ENCODE measurements at places on chromosomes 1 and 21.

GRCh38 chr1:188249811-188250210 is 1421.1 kb downstream of the PLA2G4A start:
- DNase-seq, result no peak

DNA sequence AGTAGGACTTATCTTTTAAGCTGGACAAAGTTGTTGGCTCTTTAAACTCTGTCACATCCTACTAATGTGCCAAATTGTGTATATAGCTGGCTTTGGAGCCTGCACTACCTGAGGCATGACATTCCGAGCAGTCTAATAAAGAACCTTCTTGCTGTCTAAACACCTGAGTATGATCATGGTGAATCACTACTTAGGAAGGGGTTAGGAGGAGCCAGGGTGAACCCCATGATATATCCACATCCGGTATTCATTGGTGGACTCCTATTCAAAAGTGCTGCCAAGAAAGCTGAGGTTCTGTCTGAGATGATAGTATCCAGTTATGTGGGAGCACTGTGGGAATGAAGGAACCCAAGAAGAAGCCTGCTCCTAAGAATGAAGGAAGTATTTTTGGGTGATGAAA is 27.1 kb downstream of the CRNN start:
- DNase-seq, result no peak

- DNase-seq, result no peak
Measured at GRCh38 chr1:168665975-168666374, 63.0 kb downstream of the DPT start.

GRCh38 chr1:222064388-222065211 is 322.7 kb upstream of the DUSP10 start:
- DNase-seq, result no peak

GRCh38 chr21:38297871-38298270 is 41.1 kb downstream of the KCNJ15 start:
- DNase-seq, result no peak

GRCh38 chr1:11685210-11685752 is 4.3 kb upstream of the MAD2L2 start:
- no peak for DNase-seq

DNA sequence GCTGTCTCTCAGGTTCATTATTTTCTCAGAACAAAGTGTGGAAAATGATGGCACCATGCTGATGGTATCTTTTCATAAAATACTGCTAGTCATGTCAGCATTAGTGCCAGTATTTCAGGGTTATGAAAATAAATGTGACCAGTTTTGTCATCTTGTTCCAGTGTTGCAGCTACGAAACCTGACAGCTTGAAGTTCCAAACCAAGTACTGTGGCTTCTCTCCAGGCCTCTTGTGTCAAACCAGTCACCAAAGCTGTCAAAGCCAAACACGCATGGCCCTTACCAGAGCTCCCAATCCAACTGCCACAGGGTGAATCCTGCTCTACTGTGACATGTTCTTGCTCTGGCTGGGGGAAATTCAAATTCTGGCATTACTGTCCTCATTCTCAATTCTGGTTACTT is 20.7 kb upstream of the EXO1 start:
- no peak for DNase-seq

DNA sequence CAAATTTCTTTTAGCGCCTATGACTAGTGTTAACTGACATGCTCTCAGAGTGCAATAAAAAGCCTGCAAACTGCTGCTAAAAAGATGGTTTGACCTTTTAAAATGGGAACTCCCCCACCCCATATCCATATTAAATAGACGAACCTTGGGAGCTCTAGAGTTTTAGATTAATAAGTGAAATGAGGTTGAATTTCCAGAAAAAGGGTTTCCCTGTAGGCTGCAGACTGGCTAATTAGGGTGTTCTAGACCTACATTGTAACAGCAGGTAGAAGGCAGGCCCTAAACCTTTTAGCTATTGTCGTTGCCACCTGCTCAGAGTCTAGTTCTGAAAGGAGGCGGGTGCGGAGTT is 2.2 kb downstream of the FAM78B start:
- no peak for DNase-seq

GRCh38 chr1:111541721-111542120 is 38.3 kb upstream of the ADORA3 start:
- no peak for DNase-seq

GRCh38 chr1:54001591-54001990 is 16.4 kb downstream of the LDLRAD1 start:
- DNase-seq, result no peak

- no peak for DNase-seq
Measured at GRCh38 chr1:227429447-227430359, 111.4 kb upstream of the CDC42BPA start.

DNA sequence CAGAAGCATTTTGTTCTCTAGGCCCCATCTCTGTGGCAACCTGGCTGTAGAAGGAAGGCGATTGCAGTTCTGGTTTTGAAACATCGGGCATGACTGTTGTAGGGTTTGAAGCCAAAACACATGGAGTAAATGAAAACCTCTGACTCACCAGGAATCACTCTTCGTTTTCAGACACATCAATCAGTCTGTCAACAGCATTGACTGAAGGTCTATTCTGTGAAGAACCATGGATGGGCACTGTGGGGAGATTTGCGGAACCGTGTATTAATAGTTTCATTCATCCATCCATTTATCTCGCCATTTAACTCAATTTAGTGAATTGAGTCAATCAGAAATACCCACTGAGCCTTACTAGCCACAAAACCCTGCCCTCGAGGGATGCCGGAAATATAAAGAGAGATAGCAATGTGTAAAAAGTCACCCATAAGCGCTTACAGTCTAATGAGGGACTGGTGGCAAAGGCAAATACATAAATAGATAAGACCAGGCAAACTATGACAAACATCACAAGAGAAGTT is 364.6 kb upstream of the PROX1 start:
- DNase-seq, result no peak

- no peak for DNase-seq
Measured at GRCh38 chr1:67368046-67368514, 60.4 kb downstream of the IL12RB2 start.

DNA sequence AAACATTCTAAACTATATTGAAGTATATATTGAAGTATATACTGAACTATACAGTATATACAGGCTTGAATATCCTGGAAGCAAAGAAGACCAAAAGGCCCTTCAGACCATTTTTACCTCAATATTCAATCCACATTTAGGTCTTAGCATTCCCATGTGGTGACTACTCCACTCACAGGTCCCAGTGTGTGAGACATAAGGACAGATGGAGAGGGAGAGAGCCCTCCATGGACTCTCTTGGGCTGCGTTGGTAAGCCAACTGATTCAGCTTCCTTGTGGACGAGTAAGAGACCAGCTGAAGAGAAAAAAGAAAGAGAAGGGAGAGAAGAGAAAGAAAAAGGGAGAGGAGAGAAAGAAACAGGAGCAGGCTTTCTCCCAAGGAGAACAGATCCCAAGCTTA is 37.3 kb upstream of the ZRANB2 start:
- DNase-seq, result no peak

DNA sequence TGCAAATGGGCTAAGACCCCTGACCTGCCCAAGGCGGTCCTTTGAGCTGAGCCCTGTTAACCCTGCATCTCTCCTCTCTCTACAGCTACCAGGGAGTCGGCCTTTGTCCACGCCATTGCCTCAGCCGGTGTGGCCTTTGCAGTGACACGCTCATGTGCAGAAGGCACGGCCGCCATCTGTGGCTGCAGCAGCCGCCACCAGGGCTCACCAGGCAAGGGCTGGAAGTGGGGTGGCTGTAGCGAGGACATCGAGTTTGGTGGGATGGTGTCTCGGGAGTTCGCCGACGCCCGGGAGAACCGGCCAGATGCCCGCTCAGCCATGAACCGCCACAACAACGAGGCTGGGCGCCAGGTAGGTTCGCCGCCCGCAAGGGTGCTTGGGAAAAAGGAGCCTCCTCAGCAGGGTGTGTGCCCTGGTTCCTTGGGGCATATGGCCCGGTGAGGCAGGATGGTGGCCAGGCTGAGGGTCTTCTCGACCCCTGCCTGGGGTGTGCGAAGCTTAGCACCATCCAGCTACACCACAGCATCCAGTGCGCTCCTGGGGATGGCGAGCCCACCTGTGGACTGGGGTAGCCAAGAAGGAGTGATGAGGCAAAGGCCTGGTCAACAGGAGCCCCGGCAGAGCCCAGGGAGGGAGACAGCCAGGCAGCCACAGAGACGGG is 31.8 kb upstream of the ARF1 start:
- DNase-seq, result no peak

DNA sequence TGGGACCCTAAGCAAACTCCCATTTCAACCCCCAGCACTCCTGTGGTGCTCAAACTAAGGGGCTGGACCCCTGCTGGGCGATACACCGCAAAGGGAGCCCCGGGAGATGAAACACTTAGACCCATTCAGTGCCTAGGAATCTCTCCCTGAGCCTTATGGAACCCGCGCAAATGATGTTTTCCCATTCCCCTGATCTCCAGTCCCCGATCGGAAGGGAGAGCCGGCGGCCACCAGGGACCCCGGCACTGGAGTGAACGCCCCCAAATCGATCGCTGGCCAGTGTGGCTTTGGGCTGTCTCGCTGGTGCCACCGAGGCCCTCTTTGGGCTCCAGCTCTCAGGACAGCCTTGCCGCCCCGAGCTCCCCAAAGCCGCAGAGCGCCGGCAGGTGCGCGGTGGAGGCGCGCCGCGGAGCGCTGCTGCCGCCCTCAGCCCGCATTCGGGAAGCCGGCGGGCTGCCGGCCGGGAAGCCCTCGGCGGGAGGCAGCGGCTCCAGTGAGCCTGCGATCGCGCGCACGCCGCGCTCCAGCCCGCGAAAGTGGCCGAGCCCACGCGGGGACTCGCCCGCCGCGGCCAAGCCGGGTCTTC is 1.1 kb downstream of the PLXNA2 start:
- no peak for DNase-seq

GRCh38 chr1:15272009-15272781 is 25.2 kb downstream of the FHAD1 start:
- DNase-seq, result no peak

GRCh38 chr1:149917571-149918144 is at the start of gene SV2A:
SV2A (minus strand) TSS chr1:149917844; CDS start chr1:149913840, 4,004 bp downstream.
- no peak for DNase-seq

- DNase-seq, result no peak
Measured at GRCh38 chr1:16903458-16903796, 7.6 kb downstream of the RNU1-2 start.

GRCh38 chr1:222948079-222948478 is 133.2 kb downstream of the DISP1 start:
- no peak for DNase-seq

DNA sequence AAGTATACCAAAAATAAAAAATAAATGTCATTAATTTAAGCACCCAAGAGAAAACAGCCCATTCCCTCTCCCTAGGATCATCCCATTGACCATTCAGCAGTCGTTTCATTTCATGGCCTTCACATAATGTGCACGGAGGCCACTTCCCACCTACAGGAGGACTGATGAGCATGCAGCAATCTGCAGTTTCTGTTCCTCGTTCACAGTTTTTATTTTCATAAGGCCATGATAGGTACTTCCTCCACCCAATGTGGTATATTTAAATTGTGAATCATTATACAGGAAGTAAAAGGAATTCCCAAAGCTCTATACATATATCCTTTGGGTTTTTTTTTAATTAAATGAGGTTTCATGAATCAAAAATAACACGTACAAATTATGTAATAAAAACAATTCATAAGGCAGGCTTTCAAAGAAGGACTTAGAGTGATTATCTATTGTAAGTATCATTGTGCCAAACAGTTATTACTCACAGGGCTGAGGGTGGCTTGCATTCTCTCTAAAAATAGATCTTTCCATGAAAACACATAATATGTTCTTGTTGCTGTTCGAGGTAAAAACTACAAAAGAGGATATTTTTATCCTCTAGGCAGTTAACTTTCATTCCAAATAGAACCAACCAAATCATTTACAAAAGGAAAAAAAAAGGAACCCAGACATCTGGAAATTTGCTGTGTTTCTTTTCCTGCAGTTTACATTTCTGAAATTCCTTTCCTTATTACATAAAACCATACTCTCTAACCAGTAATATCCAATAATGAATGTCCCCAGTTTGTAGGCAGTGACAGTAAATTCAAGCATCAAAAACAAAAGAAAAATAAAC is 27.5 kb upstream of the SLC44A3 start:
- no peak for DNase-seq

GRCh38 chr1:7366955-7367665 is 404.0 kb upstream of the VAMP3 start:
- no peak for DNase-seq

DNA sequence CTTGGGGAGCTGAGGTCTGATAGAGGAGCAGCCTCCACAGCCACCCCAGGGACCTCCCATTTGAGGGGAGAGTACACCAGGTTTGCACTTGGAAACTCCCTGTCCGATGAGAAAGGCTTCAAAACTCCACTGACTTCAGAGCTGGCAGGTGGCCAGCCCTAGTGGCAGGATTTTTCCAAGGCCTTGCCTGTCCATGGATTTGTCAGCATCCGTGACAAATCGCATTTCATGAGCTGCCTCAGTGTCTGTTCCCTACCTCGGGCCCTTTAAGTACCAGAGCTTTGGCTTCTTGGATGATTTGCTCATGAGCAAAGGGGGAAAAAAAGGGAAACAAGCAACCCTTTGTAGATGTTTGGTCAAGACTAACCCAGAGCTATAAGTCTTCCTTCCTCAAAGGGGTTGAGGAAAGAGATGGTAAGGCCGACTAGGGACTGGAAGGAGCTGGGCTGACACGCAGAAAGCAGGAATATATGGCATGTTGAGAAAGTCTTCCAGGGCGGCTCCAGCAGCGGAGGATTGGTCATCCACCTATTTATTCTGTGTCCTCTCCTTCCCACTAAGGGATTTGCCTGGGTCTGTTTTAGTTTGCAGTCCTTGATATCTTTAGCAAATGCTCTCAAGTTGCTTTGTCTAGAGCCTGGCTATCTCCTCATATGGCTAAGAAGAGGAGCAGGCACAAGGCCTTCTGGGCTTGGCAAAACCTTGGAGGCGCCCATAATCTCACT is 2.7 kb upstream of the HSPG2 start:
- no peak for DNase-seq

DNA sequence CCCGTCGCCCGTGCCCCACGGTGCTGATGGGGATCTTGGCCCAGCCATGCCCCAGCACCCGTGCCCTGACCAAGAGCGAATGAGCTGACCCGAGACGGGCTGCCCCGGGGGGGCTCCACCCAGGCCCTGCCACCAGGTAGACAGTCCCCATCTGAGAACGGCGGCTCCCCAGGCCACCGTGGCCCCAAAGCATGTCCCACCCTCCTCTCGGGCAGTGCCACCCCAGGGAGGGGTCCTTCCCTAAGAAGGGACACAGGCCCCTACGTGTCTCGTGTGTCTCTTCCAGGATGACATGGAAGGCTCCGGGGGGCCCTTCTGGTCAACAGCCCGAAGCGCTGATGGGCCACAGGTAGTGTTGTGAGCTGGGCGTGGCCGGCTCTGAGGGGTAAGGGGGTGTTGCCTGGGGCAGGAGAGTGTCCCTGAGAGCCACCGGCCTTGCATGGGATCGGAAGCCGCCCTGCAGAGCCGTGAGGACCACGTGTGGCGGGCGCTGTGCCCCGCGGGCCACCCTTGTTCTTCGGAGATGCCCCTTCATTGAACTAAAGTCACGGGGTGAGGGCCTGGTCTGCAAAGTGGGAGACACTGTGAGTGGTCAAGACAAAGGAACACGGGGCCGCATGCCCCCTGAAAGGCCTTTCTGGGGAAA is 55.0 kb downstream of the SLC19A1 start:
- DNase-seq, result no peak

GRCh38 chr1:25996966-25997827 is 666 bp downstream of the PAFAH2 start:
- no peak for DNase-seq
